CD4-positive, alpha-beta T cell (primary cell): ENCODE measurements at places on chromosomes 5 and 9. TPM values are rescaled to one million over a fixed set of nuclear protein-coding genes. Genes with fewer than 3 reads are reported as not detected.

Gene DNM1
- 1.8 TPM for total RNA-seq

Gene SLC36A3
- total RNA-seq: not detected

- no peaks in the 10 kb centered on the region for H3K27me3 ChIP-seq
- H3K4me3 ChIP-seq: no peak overlapping the region
- no peak for DNase-seq
- H3K4me1 ChIP-seq: peaks cover 24% of the 10 kb centered on the region
- no peak overlapping the region for H3K27ac ChIP-seq
Observed at GRCh38 chr9:133476036-133476931, 2.6 kb downstream of the SLC2A6 start.

DNA sequence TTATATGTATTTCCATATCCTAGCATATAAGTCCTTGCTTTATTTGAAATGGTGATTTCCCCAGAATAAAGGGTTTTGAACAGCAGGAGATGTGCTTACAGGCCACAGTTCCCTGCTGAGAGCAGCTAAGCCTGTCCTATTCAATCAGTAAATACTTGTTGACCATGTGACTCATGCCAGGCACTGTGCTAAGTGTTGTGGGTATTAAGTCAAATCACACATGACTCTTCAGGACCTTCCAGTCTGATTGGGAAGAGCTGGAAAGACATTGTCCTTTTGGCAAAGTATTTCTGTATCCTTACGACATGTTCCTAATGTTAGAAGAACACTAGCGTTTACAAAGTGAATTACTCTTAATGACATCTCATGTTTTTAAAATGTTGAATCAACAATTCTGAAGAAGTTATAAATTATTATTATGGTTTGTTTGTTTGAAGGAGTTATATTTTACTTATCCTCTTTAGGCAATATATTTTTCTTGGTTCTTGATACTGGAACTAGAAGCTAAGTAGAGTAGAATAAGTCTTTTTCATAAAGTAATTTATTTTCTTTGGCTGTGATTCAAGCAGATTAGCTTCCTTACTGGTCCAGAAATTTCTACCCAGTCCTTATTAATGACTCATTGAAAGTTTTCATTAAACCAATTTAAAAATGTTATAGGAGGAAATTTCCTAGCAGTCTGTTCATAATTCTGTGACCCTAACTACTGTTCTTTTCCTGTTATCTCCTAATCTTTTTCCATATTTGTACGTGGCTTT lies 82.1 kb downstream of the GAPVD1 start:
- DNase-seq: no peak
- H3K4me3 ChIP-seq: no peak overlapping the region
- peaks cover 82% of the 10 kb centered on the region for H3K36me3 ChIP-seq
- H3K4me1 ChIP-seq: no peaks in the 10 kb centered on the region
- no peaks in the 10 kb centered on the region for H3K27me3 ChIP-seq
- H3K27ac ChIP-seq: no peak overlapping the region

Gene DMRT3
- total RNA-seq: not detected

- H3K27me3 ChIP-seq: no peaks in the 10 kb centered on the region
- H3K4me3 ChIP-seq: no peak overlapping the region
- peaks cover 2% of the 10 kb centered on the region for H3K36me3 ChIP-seq
- no peaks in the 10 kb centered on the region for H3K4me1 ChIP-seq
- H3K27ac ChIP-seq: no peak overlapping the region
Observed at GRCh38 chr5:93964421-93964820, 223.0 kb upstream of the POU5F2 start.
